PC-3 (cell line): ENCODE measurements at places on chromosomes 2 and 18. TPM values are rescaled to one million over a fixed set of nuclear protein-coding genes. Genes with fewer than 3 reads are reported as not detected.

GRHL1 gene
- 9.3 and 10.3 TPM in 2 replicates for total RNA-seq

TMEM17 gene
- total RNA-seq: 1.6 and 2.9 TPM in 2 replicates

TEX261 gene
- 51.8 and 54.2 TPM in 2 replicates for total RNA-seq

CACNB4 gene
- total RNA-seq: not detected in 2 replicates

CPO gene
- not detected in 2 replicates for total RNA-seq

GCG gene
- not detected in 2 replicates for total RNA-seq

ABCB11 gene
- total RNA-seq: 0.11 and 0.29 TPM in 2 replicates

NEB gene
- under 0.01 and 0.11 TPM in 2 replicates for total RNA-seq

LIPG gene
- total RNA-seq: 9.1 and 14.8 TPM in 2 replicates

AGAP1 gene
- total RNA-seq: 28.6 and 31.0 TPM in 2 replicates

SP5 gene
- total RNA-seq: 0.47 and 4.8 TPM in 2 replicates

PRKAG3 gene
- not detected in 2 replicates for total RNA-seq

RGPD8 gene
- 8.4 and 13.6 TPM in 2 replicates for total RNA-seq

MAP3K19 gene
- not detected in 2 replicates for total RNA-seq

REEP1 gene
- 0.06 TPM in 1 of 2 replicates, not detected in the other for total RNA-seq

SH3RF3 gene
- total RNA-seq: 11.7 and 16.3 TPM in 2 replicates

ANKRD62 gene
- not detected in 2 replicates for total RNA-seq

NEU2 gene
- 4.0 and 4.5 TPM in 2 replicates for total RNA-seq

CCDC148 gene
- 0.11 and 0.46 TPM in 2 replicates for total RNA-seq

EFHD1 gene
- total RNA-seq: 0.07 TPM in 1 of 2 replicates, not detected in the other

DNAJC5G gene
- not detected in 2 replicates for total RNA-seq

RFTN2 gene
- total RNA-seq: 0.07 TPM in 1 of 2 replicates, not detected in the other

CD8A gene
- total RNA-seq: 0.18 TPM in 1 of 2 replicates, not detected in the other

VIT gene
- not detected in 2 replicates for total RNA-seq

SERPINB3 gene
- 5.6 and 6.3 TPM in 2 replicates for total RNA-seq

PSMA8 gene
- total RNA-seq: not detected in 2 replicates

KCNG2 gene
- not detected in 2 replicates for total RNA-seq

MLPH gene
- total RNA-seq: 201 and 270 TPM in 2 replicates

FSHR gene
- not detected in 2 replicates for total RNA-seq

NCK2 gene
- 45.4 and 68.8 TPM in 2 replicates for total RNA-seq

BOLL gene
- not detected in 2 replicates for total RNA-seq

RPE gene
- 60.5 and 77.3 TPM in 2 replicates for total RNA-seq

SLC5A7 gene
- total RNA-seq: 0.06 TPM in 1 of 2 replicates, not detected in the other

CCBE1 gene
- 13.9 and 20.8 TPM in 2 replicates for total RNA-seq
